ENCODE measurements at places on chromosomes 11 and 22. TPM values are rescaled to one million over a fixed set of nuclear protein-coding genes. Genes with fewer than 3 reads are reported as not detected.

DNA sequence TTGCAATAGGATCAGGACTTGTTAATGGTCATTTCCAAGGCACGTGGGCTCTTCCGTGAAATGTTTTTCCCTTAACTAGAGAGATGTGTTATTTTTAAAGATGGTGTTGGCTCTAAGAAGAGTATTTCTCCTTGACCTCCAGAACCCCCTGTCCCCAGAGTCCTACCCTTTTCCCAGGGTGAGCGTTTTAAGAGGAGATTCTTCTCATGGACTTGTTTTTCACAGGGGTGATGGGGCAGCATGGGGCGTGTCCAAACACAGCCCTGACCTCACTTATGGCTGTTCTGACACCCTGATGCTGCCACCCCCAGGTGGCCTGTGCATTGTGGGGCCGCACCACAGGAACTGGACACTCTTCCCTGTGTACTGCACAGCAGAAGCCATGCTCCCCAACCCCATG, 335.7 kb downstream of the TBC1D22A start:
- no peak for DNase-seq
- H3K4me3 ChIP-seq: no peak overlapping the region
- H3K4me1 ChIP-seq: no peaks in the 10 kb centered on the region

GRCh38 chr11:106288822-106289387, 211.4 kb downstream of the AASDHPPT start:
- no peak overlapping the region for H3K27ac ChIP-seq
- no peak for DNase-seq
- no peaks in the 10 kb centered on the region for H3K27me3 ChIP-seq
- no peak overlapping the region for H3K4me3 ChIP-seq
- peaks cover 11% of the 10 kb centered on the region for H3K4me1 ChIP-seq

- no peaks in the 10 kb centered on the region for H3K36me3 ChIP-seq
- peaks cover 21% of the 10 kb centered on the region for H3K4me1 ChIP-seq
- peak; percentile 71 for DNase-seq
- H3K27me3 ChIP-seq: no peaks in the 10 kb centered on the region
- H3K27ac ChIP-seq: no peak overlapping the region
- H3K4me3 ChIP-seq: peak overlapping the region; percentile 61
These were observed 18.5 kb downstream of the BLID start for GRCh38 chr11:122097419-122098001.

- no peak overlapping the region for H3K4me3 ChIP-seq
- DNase-seq: no peak
- H3K36me3 ChIP-seq: no peaks in the 10 kb centered on the region
- no peak overlapping the region for H3K27ac ChIP-seq
- peaks cover 9% of the 10 kb centered on the region for H3K4me1 ChIP-seq
- H3K27me3 ChIP-seq: no peaks in the 10 kb centered on the region
These were observed 52.8 kb downstream of the KCNJ4 start for GRCh38 chr22:38402204-38402603.

- no peaks in the 10 kb centered on the region for H3K27me3 ChIP-seq
- H3K36me3 ChIP-seq: no peaks in the 10 kb centered on the region
- H3K27ac ChIP-seq: no peak overlapping the region
- no peaks in the 10 kb centered on the region for H3K4me1 ChIP-seq
- DNase-seq: peak; percentile 44
- H3K4me3 ChIP-seq: no peak overlapping the region
These were observed 41.8 kb downstream of the GDPD4 start for GRCh38 chr11:77259641-77260040.

DNA sequence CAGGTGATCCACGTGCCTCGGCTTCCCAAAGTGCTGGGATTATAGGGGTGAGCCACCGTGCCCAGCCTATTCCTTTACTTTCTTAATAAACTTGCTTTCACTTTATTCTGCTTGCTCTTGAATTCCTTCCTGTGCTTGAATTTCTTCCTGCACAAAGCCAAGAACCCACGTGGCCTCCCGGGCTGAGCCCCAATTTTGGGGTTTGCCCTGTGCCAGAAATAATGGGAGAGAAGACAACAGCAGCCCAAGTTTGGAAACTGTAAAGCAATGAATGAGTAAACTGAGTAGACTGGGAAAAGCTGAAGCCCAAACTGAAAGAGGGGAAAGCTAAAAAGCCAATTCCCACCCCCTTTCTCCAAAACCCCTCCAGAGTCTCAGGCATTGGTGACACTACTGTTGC, 136.4 kb downstream of the NECTIN1 start:
- no peak overlapping the region for H3K4me3 ChIP-seq
- peaks cover 24% of the 10 kb centered on the region for H3K27me3 ChIP-seq
- no peaks in the 10 kb centered on the region for H3K4me1 ChIP-seq
- DNase-seq: peak; percentile 34
- no peak overlapping the region for H3K27ac ChIP-seq

GRCh38 chr11:110455718-110456117, 26.0 kb downstream of the FDX1 start:
- H3K27me3 ChIP-seq: no peaks in the 10 kb centered on the region
- peaks cover 3% of the 10 kb centered on the region for H3K36me3 ChIP-seq
- no peaks in the 10 kb centered on the region for H3K4me1 ChIP-seq
- no peak overlapping the region for H3K27ac ChIP-seq
- H3K4me3 ChIP-seq: no peak overlapping the region

PPP1CA gene
- 142 TPM for total RNA-seq

LDHAL6A gene
- not detected for total RNA-seq

BACE1 gene
- total RNA-seq: 25.3 TPM

C11orf86 gene
- total RNA-seq: not detected

ISX gene
- total RNA-seq: not detected

C22orf42 gene
- not detected for total RNA-seq

SYCE3 gene
- total RNA-seq: not detected
